Activated T-cell treated with anti-CD3 and anti-CD28 coated beads for 1 hour (primary cell): ENCODE measurements at places on chromosomes 3 and 15.

DNA sequence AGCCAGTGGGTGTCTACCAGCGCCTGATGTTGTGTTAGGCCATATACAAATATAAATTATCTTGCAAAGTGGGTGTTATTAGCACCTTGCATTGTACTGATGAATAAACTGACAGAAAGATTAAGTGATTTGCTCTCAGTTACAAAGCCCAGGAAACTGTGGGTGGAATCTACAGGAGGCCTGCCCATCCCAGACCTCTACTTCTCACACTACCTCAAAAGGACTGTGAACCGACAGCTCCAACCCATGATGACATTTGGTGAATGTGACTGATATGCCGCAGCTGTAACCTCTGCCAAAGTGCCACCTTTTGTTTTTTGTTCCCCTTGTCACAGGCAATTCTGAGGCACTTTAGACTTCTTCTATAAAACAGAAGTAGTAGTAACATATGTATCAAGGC, 43.7 kb upstream of the KCNMB2 start:
- DNase-seq = no peak

GRCh38 chr3:7309641-7310102, 448.8 kb downstream of the GRM7 start:
- no peak for DNase-seq

GRCh38 chr3:79085171-79085570, 682.6 kb downstream of the ROBO1 start:
- no peak for DNase-seq

GRCh38 chr3:106573605-106574004, 704.8 kb upstream of the CBLB start:
- no peak for DNase-seq

- no peak for DNase-seq
Observed at GRCh38 chr3:10560060-10560861, 54.9 kb upstream of the ATP2B2 start.

- no peak for DNase-seq
Observed at GRCh38 chr15:67186688-67187087, 67.8 kb downstream of the AAGAB start.

GRCh38 chr15:61047783-61048182, 181.3 kb downstream of the RORA start:
- no peak for DNase-seq

DNA sequence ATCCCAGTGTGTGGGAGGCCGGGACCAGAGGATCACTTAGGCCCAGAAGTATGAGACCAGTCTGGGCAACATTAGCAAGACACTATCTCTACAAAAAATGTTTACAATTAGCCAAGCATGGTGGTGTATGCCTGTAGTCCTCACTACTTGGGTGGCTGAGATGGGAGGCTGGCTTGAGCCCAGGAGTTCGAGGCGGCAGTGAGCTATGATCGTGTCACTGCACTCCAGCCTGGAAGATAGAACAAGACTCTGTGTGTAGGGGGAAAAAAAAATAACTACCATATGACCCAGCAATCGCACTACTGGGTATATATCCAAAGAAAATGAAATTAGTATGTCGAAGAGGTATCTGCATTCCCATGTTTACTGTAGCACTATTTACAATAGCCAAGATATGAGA, 22.6 kb downstream of the RYK start:
- DNase-seq = no peak

- DNase-seq = no peak
Observed at GRCh38 chr3:176611703-176612102, 585.6 kb downstream of the TBL1XR1 start.

DNA sequence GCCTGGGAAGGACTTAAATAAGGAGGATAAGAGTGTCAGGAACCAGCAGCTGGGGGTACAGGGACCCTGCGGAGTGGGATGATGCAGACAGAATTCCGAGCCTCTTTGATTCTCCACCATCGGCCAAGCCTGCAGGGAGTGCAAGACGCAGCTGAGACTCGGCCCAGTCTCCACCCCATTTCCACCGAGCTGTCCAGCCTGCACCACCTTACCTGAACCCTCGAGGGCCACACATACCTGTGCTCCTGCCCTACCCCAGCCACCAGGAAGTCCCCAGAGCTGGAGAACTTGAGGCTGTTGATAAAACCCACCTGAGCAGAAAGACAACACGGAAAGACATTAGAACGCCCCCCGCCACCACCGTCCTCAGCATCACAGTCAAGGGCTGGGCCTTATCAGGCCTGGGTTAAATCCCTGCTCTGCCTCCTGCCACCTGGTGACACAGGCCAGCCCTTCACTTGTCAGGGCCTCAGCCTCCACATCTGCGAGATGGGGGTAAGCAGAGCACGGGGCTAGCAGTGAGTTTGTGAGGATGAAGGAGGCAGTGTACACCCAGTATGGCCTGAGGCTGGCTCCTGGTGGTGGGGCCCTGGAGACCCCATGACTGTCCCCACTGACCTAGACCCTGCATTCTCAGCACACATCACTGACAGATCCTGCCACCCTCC, 8.1 kb downstream of the RRP9 start:
- no peak for DNase-seq

DNA sequence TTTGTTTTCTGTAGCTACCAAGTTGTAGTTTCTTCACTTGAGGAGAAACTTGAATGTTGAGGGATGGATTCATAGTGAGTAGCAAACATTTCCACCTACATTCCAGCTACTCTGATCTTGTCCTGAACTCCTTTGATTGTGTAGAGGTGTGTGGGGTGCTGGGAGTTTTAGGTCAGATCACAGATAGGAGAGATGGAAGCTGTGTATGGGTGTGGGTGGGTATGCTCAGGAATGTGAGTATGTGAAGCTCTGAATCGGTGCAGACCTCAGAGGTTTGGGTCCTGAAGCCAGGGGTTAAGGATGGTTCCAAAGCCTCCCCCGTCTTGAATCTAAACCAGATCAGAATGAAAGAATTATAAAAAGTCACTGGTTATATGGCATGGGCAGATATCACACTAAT, 52.6 kb upstream of the VILL start:
- DNase-seq = no peak

DNA sequence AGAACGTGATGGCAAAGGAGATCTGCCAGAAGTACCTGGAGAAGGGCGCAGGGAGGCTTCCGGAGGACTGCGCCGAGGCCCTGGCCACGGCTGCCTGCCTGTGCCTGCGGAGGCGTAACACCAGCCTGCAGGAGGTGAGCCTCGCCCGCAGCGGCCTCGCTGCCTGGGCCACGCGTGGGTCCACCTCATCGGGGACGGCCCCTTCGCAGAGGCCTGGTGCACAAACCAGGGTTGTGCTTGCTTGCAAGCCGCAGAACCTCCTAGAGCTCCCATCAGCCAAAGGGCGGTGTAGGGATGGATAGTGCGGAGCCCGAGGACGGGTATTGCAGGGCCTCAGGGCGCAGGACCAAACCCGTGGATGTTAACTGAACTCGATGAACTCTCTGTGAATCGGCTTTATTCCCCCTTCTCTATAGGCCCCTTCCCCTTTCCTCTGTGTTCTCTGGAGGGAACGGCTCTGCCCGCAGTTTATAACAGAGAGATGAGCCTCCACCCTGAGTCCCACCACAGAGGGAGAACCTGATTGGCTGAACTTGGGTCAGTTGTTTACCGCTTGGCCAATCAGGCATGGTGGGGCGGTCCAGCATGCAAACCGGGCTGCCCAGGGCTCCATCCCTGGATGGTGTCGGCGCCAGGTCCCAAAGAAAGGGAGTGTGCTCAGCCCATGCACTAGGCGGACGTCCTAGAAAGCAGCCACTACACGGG, 13.6 kb upstream of the TATDN2 start:
- no peak for DNase-seq

DNA sequence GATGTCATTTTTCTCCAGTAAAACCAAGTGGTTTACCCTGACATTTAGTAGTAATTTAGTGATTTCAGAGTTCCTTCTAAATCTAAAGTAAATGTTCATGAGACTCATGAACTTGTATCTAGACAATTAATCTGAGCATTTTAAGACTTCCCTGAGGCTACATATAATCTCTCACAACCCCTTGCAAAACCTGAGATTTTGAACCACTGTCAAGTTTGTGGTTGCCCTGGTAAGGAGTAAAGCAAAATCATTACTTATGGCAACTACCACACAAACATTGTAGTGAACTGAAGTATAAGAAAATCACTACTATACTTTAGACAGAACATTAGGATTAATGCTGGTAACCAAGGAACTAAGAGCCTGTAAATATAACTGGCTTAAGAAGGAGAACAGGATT, 370.2 kb downstream of the TIGIT start:
- DNase-seq = no peak

DNA sequence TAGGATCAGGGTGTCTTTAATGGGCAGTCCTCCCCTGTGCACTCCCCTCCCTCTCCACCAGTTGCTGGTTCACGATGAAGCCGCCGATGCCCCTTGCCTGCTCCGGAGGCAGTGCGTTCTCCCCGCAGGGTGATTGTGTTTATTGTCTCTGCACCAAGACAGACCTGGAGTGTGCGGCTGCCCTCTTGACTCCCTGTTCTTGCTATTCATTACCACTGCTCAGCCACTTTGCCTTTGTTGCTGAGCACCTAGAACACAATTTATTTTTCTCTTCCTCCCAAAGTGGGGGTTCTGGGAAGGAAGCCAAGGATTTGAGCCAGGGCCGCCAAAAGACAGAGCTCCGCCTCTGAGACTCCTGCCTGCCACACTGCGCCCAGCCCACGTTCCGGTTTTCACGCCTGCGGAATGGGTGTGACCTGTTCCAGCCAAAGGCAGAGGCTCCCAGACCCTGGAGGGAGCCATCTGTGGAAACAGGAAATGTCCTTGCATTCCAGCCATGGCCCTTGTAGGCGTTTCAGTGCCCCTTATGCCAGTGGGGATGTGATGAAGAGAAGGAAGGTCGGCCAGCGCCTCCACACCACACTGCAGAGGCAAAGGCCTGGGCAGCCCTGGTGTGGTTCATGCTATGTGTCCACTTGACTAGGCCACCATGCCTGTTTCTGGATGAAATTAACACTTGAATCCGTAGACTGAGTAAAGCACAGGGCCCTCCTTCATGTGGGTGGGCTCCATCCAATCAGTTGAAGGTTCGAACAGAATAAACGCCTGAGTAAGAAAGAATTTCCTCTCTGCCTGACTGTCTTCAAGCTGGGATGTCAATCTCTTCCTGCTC, 85.8 kb downstream of the HMG20A start:
- DNase-seq = no peak

- no peak for DNase-seq
Observed at GRCh38 chr3:143209715-143210059, 90.1 kb downstream of the CHST2 start.

DNA sequence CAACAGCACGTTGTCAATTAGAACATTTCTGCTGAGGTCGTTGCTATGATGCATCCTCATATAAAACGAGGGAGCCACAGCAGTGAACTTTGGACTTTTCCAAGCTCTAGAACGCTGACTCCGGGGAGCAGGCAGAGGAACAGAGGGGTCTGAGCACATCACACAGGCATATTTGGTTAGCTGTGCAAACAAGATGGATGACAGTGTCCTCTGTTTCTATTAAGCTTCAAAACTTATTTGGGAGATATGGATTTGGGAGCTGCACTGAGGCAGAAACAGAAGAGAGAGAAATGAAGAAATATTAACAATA, 278.0 kb upstream of the TBL1XR1 start:
- no peak for DNase-seq

- DNase-seq = no peak
Observed at GRCh38 chr15:96130734-96131133, 199.8 kb upstream of the NR2F2 start.

GRCh38 chr3:150223558-150223957, 184.5 kb upstream of the TSC22D2 start:
- DNase-seq = no peak

DNA sequence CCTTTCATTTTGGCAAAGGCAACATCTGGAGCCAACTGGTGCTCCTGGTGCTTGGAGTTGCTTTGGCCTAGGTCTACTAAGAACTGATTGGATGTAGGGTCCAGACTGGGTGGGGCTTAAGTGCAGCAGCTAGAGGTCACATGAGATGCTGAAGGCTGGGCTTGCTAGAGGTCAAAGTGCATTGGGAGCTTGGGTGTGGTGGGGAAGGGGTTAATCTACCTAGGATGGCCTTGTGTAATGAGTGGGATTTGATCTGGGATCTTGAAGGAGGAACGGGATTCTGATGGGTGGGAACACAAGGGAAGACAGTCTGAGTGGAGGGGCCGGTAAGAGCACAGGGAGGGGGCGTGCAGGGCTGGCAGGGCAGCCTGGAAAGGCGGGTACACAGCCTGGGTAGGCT, 125.5 kb downstream of the RAB11A start:
- no peak for DNase-seq

GRCh38 chr3:81198756-81199155, 562.7 kb downstream of the GBE1 start:
- DNase-seq = no peak

GRCh38 chr3:55089211-55089610, 161.4 kb upstream of the LRTM1 start:
- no peak for DNase-seq

DNA sequence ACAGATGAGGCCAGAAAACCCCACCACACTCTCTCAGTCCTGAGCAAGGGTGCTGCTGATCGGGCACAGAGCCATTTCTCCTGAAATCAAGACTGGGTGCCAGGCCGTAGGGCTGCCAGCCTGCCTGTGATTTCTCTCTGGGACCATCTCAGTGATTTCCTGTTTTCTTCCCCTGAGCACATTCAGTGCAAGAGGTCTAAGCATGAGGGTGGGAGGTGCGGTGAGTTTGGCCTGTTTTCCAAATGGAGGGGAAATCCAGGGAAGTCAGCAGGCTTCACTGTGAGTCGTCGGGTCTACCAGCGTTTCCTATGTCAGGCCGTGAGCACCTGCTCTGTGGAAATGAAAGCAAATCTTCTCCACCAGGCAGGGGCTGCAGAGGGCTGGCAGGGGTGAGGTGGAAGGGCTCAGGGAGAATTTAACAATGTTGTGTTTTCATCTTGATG, 82.3 kb downstream of the ST6GAL1 start:
- DNase-seq = peak; percentile 33

DNA sequence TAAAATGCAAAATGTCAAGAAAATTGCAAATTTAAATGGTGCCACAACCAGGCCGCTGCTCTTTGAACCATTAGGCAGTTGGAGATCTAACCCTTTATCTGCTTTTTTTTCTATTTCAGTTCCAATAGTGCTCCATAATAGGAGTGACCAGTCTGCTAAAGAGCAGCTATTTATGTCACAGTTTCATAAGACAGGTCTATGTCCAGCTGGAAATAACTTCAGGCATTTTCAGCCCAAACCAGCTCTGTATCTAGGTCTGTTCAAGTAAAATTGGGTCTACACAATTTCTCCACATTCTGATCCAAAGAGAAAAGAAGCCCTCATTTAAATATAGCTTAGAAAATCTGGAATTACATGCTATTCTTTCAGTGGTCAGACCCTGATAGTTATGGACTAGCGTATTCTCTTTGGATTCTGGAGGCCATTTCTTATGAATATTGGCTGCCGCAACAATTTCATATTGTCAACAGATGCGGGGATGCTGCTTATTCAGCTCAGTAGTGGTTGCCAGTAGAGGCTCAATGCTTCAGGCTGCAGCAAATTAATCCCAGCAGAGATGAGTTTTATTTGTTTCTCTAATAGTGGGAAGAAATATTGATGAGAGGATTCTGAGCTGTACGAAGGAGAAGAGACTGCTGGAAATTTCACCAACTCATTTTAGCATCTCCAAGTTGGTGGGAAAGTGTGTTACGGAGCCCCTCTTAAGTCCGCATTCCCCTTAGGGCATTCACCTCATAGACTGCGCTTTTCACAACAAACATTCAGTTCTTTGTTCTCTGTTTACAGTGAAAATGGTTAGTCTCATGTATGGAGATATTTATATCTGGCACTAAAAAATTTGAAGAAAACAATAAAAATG, 887.0 kb downstream of the ROBO1 start:
- no peak for DNase-seq

- DNase-seq = no peak
Observed at GRCh38 chr3:32243519-32243918, 5.0 kb downstream of the CMTM8 start.
